Right ventricle myocardium superior (tissue), 1 donor: ENCODE measurements at places on chromosomes 5 and 9. TPM values are rescaled to one million over a fixed set of nuclear protein-coding genes. Genes with fewer than 3 reads are reported as not detected.

Gene RETREG1
- total RNA-seq = 272 TPM

Gene CYLC2
- total RNA-seq = not detected

DNA sequence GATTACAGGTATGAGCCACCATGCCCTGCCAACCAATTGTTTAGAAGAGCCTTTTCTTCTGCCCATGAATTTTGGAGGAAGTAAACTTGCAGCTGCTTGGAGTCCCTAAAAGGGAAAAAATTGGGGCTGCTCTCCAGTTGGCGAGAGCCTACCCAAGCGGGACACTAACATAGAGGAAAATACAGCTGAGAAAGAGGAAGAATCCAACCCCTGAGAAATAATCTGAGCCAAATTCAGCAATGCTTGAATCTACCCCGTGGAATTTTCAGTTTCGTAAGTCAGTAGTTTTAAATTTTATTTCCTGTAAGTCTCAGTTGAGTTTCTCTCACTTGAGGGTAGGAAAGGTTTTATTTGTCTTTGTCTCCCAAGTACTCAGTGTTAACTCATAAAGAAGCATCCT, 30.4 kb upstream of the UBTD2 start:
- no peak for DNase-seq

DNA sequence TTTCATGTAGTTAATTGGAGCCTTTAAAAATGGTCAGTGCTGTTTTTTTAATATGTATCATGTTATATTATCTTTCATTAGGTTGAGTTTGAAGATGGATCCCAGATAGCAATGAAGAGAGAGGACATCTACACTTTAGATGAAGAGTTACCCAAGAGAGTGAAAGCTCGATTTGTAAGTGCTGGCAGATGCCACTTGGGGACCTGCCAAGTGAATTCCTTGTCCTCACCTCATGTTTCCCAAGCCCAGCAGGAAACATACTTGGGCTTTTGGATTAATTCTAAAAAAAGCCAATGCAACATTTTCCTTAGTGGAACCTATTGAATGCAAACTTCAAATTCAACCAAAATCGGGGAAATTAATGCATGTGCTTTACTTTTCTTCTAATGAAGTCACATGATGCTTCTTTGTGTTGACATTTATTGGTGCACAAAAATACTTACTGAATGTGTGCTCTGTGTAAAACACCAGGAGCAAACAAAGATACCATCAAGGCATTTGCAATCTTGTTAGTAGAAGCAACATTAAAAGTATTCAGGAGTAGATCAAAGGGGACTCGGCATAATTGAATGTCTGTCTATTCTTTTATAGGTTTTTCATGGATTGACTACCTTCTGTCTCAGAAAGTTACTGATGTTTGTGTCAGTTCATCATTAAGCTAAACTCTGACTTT, 412.1 kb downstream of the KDM4C start:
- no peak for DNase-seq

Gene SPAAR
- total RNA-seq = 8.3 TPM

DNA sequence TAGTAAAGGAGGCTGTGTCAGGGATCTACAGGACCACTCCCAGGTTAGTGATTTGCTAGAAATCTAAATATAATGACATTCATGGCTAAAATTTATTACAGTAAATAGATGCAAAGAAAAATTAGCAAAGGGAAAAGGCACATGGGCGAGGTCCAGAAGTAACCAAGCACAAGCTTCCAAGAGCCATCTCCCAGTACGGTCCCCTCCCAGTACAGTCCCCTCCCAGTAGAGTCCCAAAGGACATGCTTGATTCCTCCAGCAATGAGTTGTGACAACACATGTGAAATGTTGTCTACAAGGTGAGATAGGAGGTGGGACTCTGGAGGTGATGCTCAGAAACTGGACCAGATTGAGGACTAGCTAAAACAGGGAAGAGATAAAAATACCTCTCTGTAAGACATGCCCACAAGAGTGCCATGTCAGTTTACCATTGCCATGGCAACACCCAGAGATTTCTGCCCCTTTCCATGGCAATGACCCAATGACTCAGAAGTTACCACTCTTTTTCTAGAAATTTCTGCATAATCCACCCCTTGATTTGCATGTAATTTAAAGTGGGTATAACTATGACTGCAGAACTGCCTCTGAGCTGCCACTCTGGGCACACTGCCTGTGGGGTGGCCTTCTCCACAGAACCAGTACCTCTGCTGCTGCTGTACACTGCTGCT, 27.9 kb upstream of the CEMIP2 start:
- no peak for DNase-seq

DNA sequence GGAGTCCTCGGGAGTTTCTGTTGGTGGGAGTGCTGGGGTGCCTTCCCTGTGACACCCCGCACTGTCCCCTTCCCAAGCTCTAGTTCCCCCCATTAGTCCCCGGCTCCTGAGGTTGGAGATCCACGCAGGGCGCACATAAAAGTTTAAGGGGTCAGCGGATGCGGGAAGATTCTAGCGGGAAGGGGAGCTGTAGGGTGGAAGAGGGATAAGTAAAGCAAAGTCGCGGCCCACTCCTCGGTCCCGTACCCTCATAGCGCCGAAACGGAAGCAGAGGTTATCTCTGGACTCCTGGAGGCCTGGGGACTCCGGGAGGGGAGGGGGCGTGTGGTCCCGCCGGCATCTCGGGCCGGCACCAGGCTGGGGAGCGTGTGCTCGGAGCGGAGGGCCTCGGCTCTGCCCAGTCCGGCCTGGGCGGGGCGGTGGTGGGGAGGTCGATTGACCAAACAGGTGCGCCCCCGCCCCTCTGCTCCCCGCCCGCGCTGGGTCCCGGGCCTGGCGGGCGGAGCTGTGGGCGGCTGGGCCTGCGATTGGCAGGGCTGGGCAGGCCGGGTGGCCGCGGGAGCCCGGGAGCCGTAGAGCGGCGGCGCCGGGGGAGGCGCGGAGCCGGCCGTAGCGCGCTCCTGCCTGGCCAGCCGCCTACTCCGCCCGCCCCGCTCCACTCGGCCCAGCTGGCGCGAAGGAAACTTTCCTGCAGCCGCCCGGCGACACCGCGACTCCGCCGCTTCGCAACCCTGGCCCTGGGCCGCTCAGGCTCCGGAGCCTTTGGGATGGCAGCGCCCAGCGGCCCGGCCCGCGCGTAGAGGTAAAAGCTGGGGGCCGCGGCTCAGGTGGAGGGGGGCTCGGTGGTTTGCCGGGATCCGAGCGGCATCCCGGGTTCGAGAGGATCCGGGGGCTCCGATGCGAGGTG, 52.2 kb upstream of the DAB2IP start:
- peak; percentile 85 for DNase-seq

Gene CDH18
- not detected for total RNA-seq
